Stimulated activated CD4-positive, alpha-beta T cell treated with anti-CD3 and anti-CD28 coated beads, Interleukin-15, amount 100 ng/mL, for 1 hour (primary cell): ENCODE measurements at places on chromosomes 11 and 22.

DNA sequence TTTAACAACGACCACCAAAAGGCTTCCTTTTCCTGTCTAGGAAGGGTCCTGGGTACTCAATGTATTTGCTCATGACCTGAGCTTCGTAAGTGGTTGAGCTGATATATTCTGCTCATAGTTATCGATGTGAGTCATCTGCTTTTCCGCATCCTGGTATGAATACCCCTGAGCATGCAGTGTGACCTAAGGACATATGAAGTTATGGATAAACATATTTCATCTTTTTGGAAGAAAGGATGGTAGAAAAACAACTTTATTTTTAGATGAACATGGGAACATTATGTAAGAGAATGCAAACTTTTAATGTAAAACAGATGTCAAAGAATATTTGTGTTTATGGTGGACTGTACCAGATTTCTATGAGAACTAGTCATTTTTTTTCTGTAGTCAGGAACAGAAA lies 28.4 kb downstream of the TRPC6 start:
- no peak for DNase-seq

DNA sequence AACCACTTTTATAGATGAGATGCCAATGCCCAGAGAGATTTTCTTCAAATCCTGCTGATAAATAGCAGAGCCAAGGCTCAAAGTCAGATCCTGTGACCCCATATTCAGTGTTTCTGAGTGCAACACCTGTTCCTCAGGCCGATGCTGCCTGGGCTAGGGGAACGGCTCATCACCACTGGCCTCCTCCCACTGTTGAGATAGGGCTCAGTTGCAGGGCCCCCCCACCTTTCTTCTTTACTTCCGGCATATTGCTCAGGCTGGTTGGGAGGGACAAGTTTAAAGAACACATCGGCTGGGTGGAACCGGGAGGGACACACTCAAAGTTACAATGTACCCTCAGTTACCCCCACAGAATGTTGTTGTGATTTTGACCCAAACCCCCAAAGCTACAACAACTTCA lies 88.3 kb upstream of the CRTAM start:
- DNase-seq = no peak

DNA sequence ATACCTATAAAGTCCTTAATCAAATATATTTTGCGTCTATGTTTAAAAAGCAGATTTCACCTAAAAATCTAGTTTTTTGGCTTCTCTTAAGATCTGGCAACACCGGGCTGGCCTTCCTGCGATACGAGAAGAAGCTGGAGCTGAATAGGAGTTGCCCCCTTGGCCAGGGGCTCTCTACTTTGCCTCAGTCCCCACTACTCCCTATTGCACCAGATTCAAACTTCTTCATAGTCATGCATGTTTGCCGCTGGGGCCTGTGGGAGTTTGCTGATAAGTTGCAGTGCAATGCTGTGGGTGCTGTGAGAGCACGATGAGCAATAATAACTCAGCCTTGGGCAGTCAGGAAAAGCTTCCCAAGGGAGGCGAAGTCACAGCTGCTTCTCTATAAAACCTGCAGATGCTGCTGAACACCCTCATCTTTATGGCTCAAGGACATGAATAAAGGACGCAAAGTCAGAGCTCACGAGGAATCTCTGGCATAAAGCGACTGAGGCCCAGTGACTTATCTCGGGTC lies 15.2 kb upstream of the EIF3D start:
- DNase-seq = no peak

DNA sequence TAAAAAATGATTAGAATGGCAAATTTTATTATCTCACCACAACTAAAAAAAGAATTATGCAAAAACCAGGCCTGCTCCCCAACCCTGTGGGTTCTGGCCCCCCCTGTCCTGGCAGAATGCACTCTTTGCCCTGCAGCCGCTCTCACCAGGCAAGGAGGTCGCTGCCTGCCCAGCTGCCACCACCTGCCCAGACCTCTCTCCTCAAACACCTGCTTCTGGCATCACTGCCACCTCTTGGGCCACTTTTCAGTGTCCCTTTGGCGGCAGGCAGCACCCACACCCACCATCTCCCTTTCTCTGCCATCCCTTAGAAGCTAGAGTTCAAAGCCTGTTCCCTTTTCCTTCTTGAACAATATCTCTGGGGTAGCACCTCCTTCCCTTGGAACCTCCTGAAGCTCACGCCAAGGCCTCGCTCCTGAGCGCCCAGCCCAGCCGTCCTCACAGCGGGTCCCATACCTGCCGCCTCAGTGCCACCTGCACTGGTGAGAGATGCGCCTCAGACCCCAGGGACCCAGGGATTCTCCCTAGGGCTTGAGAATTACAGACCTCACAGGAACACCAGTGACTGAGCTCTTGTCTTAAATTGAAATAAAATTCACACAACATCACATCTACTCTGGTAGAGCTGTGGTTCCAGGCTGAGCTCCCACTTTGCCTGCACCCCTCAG lies 44.6 kb downstream of the SGSM3 start:
- no peak for DNase-seq

DNA sequence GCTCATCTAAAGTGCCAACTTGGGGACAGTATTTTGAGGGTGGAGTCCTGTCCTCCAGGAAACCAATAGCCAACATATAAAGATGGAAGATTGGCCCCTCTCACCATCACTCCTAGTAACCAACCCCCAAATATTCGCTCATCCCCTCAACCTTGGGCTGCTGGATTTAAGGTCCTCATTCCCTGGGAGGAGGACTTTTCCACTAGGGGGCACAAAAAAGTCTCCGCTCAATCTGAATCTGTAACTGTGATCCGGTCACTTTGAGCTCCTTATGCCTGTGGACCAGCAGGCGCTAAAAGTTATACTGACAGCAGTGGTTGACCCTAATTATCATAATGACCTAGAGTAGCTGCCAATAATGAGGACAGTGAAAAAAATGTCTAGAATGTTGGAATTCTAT lies 20.5 kb upstream of the CLPB start:
- no peak for DNase-seq

GRCh38 chr11:77471558-77472193 lies 2.2 kb downstream of the PAK1 start:
- no peak for DNase-seq

DNA sequence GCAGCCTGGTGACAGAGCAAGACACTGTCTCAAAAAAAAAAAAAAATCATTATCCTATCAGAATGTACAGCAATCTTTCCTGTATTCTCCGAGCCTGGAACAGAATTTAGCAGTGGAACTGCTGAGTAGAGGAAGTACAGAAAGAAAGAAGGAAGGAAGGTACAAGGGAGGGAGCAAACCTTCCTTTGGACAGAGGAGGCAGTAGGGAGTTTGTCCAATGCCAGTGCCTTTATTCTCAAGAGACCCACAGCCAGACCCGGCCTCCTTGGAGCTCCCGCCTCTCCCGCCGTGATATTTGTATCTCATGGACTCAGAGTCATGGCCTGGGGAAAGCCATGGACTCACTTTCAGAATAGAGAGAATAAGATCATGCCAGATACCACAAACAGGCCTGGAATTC lies 37.7 kb upstream of the LRRC55 start:
- DNase-seq = no peak

GRCh38 chr11:59285716-59286260 lies 72.9 kb upstream of the OR5AN1 start:
- DNase-seq = no peak

DNA sequence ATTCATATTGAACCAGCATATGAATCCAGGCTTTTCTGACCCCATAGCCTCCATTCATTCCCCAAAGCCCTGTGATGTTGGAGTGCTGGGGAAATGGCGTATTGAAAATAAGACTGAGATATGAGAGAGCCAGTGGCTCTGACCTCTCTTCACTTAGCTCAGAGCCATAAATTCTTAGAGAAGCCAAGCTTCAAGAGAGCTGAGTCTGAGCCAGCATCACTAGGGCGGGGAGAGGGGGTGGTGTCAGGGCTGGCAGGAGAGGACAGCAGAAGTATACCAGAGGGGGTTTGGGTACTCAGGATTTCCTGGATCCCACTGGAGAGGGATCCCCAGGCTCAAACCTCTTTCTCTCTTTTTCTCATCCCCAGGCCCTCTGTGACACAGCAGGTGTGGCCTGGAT lies 16.7 kb upstream of the MOGAT2 start:
- DNase-seq = no peak

DNA sequence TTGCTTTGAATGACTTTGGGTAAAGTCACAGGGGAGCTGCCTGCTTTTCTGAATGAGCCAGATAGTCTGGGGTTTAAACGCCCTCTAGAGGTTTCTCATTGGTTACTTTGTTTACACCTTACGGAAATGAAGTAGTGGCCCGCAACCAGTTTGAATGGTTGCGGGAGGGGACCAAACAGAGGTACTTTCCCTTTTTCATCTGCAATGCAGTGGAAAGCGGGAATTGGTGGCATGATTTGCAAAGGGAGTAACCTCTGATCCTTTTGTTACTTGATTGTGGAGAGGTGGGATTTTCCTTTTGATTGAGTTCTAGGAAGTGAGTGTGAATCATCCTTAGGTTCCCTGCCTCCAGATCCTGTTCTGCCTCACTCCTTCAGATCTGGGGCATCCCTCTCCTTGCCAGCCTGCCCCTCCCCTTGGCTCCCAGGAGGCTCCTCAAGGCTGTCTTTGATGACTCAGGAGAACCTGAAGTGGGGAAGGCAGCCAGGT lies 15.9 kb upstream of the GLYATL1 start:
- no peak for DNase-seq

DNA sequence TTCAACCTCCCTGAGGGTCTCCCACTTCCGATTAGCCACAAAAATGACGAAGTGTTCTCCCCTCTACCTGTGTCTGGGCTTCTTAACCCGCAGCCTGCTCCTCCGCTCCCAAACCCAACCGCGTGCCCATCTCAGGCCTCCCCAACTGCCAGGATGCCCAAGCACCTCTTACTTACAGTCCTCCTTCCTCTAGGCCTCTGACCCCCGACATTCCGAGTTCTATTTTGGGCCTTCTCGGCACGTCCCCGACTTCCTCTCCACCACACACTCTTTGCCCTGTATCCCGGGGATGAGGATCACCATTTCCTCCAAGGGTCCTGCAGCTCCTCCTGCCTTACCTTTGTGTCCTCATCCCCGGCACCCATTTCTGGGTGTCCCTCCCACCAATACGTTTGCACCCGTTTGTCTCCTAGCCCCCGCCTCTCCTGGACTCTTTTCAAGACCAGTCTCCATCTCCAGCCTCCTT lies 388 bp upstream of the MUS81 start:
- DNase-seq = no peak

DNA sequence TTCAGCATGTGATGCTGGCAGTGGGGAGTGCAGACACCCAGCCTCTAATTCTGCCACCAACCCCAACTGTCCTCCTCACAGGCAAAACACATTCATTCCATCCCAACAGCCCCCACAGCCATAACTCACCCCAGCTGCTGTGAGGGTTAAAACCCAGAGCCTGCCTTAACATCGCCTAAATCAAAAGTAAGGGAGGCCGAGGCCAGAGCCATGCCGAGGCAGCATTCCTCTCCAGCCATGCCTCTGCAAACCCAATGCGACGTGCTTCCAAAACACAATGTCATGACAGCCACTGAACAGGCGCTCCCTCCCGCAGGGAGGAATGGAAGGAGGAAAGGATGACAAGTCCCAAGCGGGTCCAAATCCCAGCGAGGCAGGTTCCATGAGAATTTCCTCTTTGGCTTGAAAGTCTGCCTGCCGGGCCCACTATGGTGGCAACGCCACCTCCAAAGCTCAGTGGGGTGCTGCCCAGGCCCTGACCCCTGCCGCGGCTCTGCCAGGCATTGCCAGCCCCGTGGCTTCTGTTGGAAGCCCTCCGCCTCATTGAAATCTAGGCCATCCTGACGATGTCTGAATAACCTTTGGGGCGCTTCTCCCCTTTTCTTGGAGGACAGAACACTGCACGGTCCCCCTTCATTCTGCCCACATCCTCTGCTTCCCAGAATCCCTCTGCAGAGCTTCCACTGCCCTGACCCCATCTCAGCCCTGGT lies 472.3 kb downstream of the BRD1 start:
- DNase-seq = no peak

DNA sequence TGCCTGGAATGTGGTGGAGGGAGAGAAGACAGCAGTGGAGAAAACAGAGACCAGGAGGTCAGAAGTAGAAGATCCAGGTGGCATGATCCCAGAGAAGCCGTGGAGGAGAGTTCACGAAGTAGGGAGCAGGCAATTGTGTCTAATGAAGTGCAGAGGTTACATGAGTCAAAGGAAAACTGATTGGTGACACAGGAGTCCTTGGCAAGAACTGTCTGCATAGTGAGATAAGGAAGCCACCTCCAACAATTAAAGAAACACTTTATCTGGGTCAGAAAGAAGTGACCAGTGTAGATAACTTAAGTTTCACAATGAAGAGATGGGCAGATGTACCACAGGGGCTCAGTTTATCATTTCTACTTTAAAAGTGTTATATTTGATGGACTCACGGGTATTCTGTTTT lies 57.0 kb upstream of the PTH start:
- no peak for DNase-seq

- no peak for DNase-seq
Observed at GRCh38 chr11:95790933-95791708, 823 bp downstream of the CEP57 start.

GRCh38 chr11:109854731-109855130 lies 238.5 kb upstream of the ZC3H12C start:
- no peak for DNase-seq

GRCh38 chr11:115766561-115766960 lies 262.3 kb upstream of the CADM1 start:
- DNase-seq = no peak

DNA sequence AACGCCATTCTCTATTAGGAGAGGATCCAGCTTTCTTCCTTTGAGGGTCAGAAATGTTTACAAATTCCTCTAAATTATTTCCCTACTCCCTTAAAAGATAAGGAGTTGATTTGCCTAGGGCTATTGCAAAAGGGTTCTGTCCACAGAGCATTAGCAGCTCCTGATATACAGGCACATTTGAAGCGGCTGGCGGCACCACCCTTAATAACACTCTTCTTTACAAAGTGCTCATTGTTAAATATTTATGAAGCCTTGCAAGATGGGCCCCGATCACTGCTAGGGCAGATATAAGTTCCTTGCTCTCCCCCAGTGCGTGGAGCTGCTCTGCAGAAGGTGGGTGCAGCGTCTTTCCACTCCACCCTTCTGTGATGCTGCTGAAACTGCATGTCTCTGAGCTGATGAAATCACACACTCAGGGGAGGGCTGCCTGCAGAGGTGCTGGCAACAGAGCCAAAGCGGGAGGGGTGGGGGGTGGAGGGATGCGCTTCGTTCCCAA lies 116.7 kb upstream of the NTM start:
- DNase-seq = no peak

GRCh38 chr22:24516301-24516737 lies 21.2 kb downstream of the UPB1 start:
- DNase-seq = no peak

- no peak for DNase-seq
Observed at GRCh38 chr11:86931548-86932258, 23.5 kb downstream of the FZD4 start.
